ENCODE measurements at places on chromosomes 1 and 21.

- no peaks in the 10 kb centered on the region for H3K27me3 ChIP-seq
- H3K36me3 ChIP-seq: peaks cover 17% of the 10 kb centered on the region
- no peak overlapping the region for H3K4me3 ChIP-seq
- no peak for DNase-seq
Observed at GRCh38 chr1:151655371-151655770, 43.5 kb downstream of the SNX27 start.

- H3K27me3 ChIP-seq: no peaks in the 10 kb centered on the region
- no peak overlapping the region for H3K27ac ChIP-seq
- H3K36me3 ChIP-seq: no peaks in the 10 kb centered on the region
- no peak overlapping the region for H3K4me3 ChIP-seq
- DNase-seq: no peak
- H3K4me1 ChIP-seq: no peaks in the 10 kb centered on the region
Observed at GRCh38 chr1:106600626-106601025, 455.8 kb upstream of the PRMT6 start.

- H3K27ac ChIP-seq: no peak overlapping the region
- no peak for DNase-seq
- H3K36me3 ChIP-seq: no peaks in the 10 kb centered on the region
- no peaks in the 10 kb centered on the region for H3K27me3 ChIP-seq
Observed at GRCh38 chr1:187928288-187928687, 1099.5 kb downstream of the PLA2G4A start.

- H3K4me1 ChIP-seq: no peaks in the 10 kb centered on the region
- H3K27ac ChIP-seq: no peak overlapping the region
- H3K36me3 ChIP-seq: no peaks in the 10 kb centered on the region
- H3K4me3 ChIP-seq: no peak overlapping the region
- H3K27me3 ChIP-seq: no peaks in the 10 kb centered on the region
Observed at GRCh38 chr1:198122693-198123092, 34.1 kb upstream of the NEK7 start.

DNA sequence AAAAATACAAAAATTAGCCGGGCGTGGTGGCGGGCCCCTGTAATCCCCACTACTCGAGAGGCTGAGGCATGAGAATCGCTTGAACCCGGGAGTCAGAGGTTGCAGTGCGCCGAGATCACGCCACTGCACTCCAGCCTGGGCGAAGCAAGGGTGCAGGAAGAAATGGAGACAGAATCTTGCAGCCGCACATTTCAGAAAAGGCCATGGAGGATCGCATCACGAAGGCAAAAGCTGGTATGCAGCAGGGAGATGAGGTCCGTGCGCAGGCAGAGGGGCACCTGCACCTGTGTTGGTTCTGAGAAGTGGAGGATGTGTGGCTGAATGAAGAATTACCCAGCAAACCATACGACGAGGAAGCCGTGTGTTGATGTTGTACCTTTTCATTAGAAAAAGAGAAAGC is 53.0 kb upstream of the ABCG1 start:
- H3K36me3 ChIP-seq: no peaks in the 10 kb centered on the region
- no peaks in the 10 kb centered on the region for H3K27me3 ChIP-seq
- H3K4me1 ChIP-seq: no peaks in the 10 kb centered on the region
- no peak for DNase-seq

DNA sequence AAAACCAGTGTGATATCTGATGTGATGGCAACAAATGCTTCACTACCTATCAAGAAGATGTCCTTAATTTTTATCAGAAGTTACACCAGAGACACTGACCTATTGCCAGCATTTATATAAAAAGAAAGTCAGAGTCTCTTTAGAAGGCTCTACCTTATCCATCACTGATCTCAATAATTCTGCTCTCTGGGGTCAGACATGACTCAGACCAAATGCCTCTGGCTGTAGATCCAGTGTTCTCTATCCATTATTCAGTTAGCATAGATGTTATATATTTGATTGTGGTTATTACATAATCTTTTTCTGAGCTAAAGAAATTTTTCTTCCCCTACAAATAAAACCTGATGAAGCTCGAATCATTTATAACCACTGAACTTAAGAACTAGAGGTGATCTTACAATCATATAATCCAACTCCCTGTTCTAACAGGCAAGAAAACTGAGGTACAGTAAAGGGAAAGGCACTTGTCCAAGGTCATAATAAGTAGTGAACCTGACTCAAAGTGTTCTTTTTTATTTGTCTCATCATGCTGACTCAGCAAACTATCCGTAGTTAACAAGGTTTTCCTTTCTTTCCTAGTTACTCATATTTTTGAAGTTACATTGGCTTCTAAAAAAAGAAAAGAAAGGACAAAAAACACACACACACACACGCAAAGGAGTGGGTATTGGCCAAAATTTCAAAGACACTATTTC is 43.6 kb upstream of the ESRRG start:
- no peaks in the 10 kb centered on the region for H3K4me1 ChIP-seq
- H3K4me3 ChIP-seq: no peak overlapping the region
- no peak overlapping the region for H3K27ac ChIP-seq
